NCI-H2029 (cell line): ENCODE measurements at places on chromosomes 11 and 22.
A peak's percentile ranks its signal among the peaks of the same experiment; 100 is the strongest.

GRCh38 chr11:27218421-27219038 lies 144.5 kb downstream of the CCDC34 start:
- no peak for DNase-seq

GRCh38 chr11:102047305-102047924 lies at the start of gene CFAP300:
TSS of gene CFAP300 (plus strand) at chr11:102047437. CDS start at chr11:102047471, 34 bp downstream.
- DNase-seq: peak; percentile 70

DNA sequence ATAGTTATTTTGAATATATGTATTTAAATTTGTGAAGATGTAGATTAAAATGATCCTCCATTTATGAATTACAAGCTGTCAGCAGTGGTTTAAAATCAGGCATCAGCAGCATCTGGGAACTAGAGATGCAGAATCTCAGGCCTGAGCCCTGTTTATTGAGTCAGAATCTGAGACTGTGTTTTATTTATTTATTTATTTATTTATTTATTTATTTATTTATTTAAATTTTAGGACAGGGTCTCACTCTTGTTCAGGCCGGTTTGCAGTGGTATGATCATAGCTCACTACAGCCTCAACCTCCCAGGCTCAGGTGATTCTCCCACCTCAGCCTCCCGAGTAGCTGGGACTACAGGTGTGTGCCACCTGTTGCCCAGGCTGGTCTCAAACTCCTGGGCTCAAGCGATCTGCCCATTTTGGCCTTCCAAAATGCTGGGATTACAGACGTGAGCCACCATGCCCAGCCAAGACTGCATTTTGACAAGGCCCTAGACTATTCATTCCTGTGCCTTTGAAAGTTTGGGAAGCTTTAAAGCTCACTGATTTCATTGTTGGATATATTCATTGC lies 70.7 kb downstream of the PPP6R3 start:
- no peak for DNase-seq

DNA sequence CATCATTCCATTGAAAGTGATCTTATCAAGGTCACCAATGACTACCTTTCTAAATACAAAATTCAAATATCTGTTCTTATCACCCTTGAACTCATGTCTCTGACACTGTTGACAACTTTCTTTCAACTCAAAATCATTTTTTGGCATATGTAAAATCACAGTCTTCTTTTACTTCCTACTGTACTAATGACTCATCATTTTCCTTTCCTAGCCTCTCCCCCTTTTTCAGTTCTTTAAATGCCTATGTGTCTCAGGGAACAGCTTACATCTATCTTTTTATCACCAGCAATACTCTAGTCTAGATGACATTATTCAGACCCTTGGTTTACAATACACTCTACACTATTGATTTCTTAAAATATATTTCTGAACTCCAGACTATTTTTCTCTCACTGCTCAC lies 2220.7 kb upstream of the RAG2 start:
- no peak for DNase-seq

GRCh38 chr11:765025-765801 lies 12.1 kb downstream of the GATD1 start:
- DNase-seq: no peak

- DNase-seq: no peak
Observed at GRCh38 chr22:41656556-41656955, 32.1 kb downstream of the SNU13 start.

DNA sequence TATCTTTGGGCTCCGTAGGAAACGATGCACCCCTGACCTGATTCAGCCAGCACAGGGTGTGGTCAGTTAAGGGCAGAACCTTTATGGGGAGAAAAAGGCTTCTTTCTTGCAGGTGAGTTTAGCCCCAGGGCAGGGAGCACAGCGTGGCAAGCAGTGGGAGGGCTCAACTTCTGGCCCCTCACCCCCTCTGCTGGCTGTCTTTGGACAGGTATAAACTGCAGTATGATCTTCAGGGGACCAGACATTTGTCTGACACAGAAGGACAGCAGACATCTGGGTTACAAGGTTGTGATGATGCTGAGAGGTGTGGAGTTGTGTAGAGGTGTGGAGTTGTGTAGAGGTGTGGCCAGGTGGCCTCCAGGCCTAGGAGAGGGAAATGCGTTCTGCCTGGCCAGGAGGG lies 324.0 kb upstream of the PLET1 start:
- DNase-seq: no peak

DNA sequence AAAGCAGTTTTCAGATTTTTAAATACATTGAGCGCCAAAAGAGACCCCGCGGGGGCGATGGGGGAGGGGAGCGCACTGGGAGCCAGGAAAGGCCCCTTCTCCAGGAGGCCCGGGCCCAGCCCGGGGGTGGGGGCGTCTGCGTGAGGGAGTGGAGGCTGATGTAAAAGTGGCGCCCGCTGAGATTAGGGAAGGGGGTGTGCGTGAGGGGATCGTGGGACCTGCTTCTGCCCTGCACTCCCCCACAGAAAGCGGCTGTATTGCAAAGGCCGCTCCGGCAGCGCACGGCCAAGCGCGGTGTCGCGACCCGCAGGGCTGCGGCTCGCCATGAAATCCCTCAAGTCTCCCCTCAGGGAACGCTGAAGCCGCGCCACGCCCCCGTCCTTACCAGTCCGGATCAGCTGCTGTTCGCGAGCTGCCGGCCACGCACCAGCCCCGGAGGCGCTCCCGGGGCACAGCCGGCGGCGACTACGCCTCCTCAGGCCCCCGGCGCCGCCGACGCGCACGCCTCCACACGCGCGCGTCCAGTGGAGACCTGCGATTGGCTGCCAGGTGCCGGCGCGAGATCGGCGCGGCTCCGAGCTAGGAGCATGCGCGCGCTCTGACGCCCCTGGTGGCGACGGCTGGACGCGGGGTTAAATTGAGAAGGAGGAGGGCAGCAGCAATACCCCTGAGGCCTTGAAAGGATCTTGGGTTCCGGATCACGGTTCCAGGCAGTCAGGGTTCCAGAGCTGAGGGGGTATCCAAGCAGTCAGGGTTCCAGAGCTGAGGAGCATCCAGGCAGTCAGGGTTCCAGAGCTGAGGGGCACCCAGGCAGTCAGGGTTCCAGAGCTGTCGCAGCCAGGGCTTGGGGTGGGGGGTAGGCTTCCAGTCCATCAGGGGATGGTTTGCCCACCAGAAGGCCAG lies at the start of gene ZNF280B:
Gene ZNF280B, minus strand, starts transcription at position 469 of the 903 bp plus-strand sequence. CDS start 19,344 bp downstream, outside the sequence.
- peak; percentile 12 for DNase-seq

DNA sequence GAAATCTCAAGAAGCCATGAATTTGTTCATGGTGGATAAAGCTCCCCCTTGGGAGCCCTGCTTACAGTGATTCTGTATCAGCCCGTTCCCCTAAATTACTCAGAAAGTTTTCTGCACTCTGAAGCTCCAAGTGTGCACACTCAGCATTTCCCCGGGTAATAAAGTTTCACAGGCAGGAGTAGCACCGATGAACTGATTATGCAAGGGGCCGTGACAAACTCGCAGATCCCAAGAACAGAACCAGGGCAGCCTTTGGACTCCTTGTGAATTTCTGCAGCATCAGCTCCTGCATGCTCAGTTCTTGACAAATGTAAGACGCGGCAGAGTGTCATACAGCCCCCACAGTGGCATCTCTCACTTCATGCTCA lies 73.5 kb downstream of the COMMD9 start:
- DNase-seq: no peak

GRCh38 chr11:16820324-16821092 lies 82.1 kb downstream of the C11orf58 start:
- peak; percentile 66 for DNase-seq

DNA sequence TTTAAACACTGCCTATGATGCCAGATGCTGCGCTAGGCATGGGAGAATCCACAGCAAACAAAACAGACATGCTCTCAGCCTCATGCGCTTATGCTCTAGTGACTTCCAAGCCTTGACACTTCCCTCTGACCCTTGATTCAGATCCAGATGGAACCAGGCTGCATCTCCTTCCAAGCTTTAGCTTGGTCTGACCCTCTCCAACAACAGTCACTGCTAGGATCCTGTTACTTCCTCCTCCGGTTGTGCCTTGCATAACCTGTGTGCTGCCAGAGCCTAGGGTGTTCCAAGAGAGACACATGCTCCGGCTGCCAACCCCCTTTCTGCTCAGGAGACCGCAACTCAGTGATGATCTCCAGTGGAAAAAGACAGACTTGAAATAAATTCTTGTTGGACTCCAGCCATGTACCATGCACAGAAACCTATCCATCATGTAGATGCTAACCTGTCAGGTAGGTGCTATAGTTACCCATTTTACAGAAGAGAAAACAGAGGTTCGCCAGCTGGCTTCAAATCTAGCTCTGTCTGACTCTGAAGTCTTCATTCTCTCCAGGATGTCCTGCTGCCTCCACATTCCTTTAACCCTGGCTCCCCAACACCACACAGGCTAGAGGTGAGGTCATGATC lies 136.3 kb upstream of the TEAD1 start:
- DNase-seq: peak; percentile 64

GRCh38 chr11:6083129-6083528 lies 24.4 kb upstream of the OR56B4 start:
- no peak for DNase-seq

DNA sequence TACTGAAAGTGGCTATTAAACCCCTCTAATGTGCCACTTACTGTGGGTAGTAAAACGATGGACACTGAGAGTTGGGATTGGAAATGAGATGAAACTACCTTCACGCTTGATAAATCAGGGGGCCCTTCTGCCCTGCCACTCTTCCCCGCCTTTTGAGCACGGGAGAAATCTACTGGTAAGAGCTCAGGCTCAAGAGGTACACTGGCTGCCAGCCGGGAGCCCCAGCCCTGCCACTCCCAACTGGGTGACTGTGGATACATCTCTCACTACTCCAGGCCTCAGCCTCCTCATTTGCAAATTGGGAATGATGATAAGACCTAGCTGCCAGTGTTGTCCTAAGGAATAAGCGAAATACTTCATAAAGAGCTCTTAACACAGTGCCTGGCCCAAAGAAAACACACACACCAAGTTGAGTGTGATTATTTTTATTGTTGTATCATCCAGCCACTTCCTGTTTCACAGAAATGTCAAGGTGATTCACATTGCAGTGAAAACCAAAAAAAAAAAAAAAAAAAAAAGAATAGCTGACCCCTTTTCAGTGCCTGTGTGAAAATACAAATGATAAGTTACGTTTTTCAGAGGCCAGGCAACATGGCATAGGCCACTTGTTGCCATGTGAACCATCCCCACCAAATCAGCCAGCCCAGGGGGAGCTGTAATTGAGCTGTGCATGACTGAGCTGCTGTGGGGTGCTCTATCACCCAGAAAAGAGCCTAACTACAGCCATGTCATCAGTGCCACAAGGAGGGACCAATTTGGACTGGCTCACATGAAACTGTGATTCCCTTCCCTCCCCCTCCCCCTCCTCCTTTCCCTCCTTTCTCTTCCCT lies 4.4 kb upstream of the ZNRD2 start:
- no peak for DNase-seq

- no peak for DNase-seq
Observed at GRCh38 chr11:109132539-109132938, 289.5 kb upstream of the C11orf87 start.

- DNase-seq: no peak
Observed at GRCh38 chr11:15295695-15296094, 181.0 kb downstream of the INSC start.

GRCh38 chr22:35631597-35631996 lies 14.5 kb upstream of the MB start:
- no peak for DNase-seq

GRCh38 chr11:77046060-77046501 lies 11.9 kb downstream of the B3GNT6 start:
- no peak for DNase-seq

DNA sequence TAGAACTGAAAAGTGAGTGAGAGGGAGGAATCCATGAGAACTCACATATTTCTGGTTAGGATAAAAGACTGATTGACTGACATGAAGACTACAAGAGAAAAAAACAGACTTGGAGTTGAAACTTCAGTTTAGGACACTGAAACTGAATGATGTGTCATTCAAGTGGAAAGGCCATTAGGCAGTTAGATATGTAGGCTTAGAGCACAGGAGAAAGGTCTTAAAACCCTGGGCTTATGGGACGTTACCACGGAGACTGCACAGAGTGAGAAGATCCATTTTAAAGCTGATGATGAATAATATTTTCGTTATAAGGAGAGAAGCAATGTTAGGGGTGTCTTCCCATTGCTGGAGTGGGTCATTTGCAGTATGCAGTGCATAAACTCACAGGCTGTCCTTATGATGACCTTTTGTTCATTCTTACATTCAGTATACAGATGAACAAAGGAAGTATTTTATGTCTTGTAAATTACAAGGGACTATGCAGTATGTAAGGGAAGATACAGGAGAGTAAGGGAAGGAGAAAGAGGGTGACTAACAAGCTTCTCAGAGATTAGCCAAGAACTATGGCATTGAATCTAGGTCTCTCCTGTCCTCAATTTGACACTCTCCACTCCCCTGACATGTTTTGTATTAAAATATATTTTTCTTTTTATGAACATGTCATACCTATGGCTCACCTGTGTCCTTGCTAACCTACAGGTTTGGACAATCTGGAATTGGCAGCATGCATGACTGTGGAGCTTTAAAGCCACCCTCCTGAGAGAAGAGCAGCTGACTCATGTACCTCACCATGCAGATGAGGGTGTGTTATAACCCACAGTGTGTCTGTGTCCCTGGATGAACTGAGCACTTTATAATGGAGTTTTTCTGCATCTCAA lies 63.7 kb downstream of the MAML2 start:
- no peak for DNase-seq

DNA sequence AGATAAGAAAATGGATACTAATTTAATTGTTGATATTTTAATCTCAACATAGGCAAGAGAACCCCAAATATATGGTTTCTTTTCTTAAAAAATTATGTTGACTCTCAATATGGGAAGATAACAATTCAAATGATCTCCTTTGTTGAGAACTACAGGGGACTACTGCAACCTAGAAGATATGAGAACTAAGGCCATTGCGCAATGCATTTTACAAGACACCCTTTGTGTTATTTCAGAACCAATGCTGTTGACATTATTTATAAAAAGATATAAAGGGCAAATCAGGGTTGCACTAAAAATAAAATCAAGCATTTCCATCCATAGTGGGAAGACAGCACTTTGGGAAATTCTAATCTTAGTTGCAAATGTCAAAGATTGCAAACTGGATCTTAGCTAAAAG lies 322.3 kb downstream of the SOX6 start:
- no peak for DNase-seq

DNA sequence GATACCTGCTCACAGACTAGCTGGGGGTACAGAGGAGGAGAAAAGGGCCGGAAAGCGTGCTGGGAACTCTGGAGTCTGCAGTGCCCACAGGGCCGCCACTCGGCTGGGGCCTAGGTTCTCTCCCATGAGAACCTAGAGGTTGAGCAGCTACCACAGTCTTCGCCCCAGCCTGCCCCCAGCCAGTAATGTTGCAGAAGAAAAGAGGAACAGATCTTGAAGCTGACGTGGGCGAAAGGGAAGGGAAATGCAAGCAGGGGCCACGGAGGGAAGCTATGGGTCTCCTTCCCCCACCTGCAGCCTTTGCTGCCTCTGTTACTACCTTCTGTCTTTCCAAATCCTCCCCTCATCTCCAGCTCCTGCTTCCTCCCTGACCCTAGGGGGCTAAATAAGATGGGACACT lies 28.8 kb upstream of the P2RY2 start:
- DNase-seq: no peak

- DNase-seq: no peak
Observed at GRCh38 chr22:31140746-31141145, 438 bp upstream of the PLA2G3 start.

DNA sequence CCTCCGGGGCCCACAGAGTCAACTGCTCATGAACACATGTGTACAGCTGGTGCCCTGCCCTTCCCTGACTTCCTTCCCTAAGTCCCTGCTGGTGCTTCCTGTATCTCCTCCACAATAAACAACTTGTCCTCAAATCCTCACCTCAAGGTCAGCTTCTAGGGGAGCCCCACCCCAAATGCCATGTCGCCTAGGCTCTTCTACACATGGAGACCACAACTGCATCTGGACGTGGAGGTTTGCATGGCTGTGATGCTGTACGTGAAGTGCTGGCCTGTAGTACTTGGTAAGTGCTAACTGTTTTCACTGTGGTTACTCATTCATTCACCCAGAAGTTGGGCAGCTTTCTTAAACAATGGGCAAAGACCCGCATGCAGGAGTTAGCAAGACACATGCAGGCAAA lies 359.5 kb downstream of the SHANK2 start:
- no peak for DNase-seq
